ENCODE measurements at places on chromosomes 11 and 22. TPM values are rescaled to one million over a fixed set of nuclear protein-coding genes. Genes with fewer than 3 reads are reported as not detected.

The C11orf65 gene
- total RNA-seq = 3.7 TPM

GRCh38 chr11:8717544-8717875 is 34.9 kb downstream of the RPL27A start:
- no peak for DNase-seq
- no peak overlapping the region for H3K4me3 ChIP-seq
- H3K27ac ChIP-seq = peak overlapping the region; percentile 87
- H3K36me3 ChIP-seq = no peaks in the 10 kb centered on the region

- no peak for DNase-seq
- no peak overlapping the region for H3K27ac ChIP-seq
- H3K4me1 ChIP-seq = no peaks in the 10 kb centered on the region
- no peaks in the 10 kb centered on the region for H3K36me3 ChIP-seq
- no peak overlapping the region for H3K4me3 ChIP-seq
- H3K27me3 ChIP-seq = no peaks in the 10 kb centered on the region
These were observed 30.6 kb downstream of the SCGB1A1 start for GRCh38 chr11:62449451-62449851.

The NTM gene
- 3.7 TPM for total RNA-seq

GRCh38 chr11:95570845-95571244 is 218.7 kb downstream of the FAM76B start:
- H3K36me3 ChIP-seq = no peaks in the 10 kb centered on the region
- H3K27ac ChIP-seq = no peak overlapping the region
- no peak for DNase-seq
- no peaks in the 10 kb centered on the region for H3K27me3 ChIP-seq
- H3K4me3 ChIP-seq = no peak overlapping the region
- H3K4me1 ChIP-seq = peaks cover 54% of the 10 kb centered on the region

DNA sequence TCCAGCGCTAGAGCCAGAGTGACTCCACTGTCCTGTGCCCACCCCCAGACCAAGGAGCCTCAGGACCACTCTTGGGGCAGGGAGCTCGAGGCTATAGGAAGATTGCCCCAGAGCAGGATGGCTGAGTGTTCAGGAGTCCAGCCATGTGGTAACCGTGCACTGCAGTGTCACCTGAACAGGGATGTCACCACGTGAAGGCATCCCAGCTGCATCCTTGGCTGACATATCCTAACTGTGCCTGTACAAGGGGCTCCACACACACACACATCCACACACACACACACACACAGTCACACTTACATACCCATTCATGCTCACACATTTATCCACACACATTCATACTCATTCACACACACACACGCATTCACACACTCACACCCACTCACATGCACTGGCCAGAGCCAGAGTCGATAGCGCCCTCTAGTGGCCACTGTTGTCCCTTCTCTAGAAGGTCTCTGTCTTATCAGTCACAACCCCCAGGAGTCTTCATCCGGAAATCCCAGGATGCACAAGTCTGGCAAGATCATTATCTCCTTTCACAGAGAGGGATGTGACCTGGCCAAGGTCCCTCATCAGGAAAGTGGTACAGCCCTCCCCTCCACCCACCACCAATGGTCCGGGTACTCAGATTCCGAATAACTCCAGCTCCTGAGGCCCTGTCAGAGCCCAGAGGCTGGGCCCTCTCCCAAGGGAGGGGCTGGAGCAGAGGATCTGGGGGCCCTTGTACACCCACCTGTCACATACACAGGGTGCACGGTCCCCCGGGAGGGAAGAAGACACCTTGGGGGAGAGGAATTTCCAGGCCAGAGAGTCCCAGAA is 55.1 kb downstream of the IGLL5 start:
- DNase-seq = peak; percentile 3
- H3K36me3 ChIP-seq = no peaks in the 10 kb centered on the region
- H3K27ac ChIP-seq = no peak overlapping the region
- no peaks in the 10 kb centered on the region for H3K27me3 ChIP-seq

DNA sequence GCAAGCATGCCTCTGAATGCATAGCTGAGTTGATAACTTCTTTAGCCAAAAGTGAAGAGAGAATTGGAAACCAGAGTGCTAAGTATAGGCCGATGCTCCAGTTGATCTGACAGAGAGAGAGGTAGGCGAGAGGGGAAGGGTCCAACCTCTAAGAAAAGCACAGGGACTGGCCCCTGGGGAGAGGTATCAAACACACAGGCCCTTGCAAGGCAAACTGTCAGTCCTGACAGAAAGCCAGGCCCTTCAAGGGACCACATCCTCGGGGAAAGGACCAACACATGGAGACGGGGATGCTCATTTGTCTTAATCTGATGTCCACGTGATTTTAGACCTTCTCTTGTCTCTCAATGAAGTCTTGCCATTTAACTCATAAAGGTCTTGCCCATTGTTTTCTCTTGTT is 43.9 kb upstream of the SPATA19 start:
- DNase-seq = no peak
- no peaks in the 10 kb centered on the region for H3K27me3 ChIP-seq
- H3K36me3 ChIP-seq = no peaks in the 10 kb centered on the region
- no peak overlapping the region for H3K4me3 ChIP-seq
- no peak overlapping the region for H3K27ac ChIP-seq
- no peaks in the 10 kb centered on the region for H3K4me1 ChIP-seq

DNA sequence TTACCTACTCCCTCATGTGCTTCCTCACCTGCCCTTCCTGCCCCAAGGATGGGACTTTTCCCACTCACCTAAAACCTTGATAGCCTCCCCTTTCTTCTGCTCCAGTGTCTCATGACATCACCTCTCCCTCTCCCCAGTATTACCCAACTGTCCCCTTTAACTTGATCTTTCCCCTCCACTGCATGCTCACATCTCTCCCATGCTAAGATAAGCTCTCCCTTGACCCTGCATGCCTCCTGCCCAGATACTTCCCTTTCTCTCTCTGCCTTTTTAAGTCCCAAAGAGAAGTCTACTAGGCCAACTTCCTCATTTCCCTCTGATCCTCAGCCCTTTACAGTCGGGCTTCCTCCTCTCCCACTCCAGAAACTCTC is 14.8 kb downstream of the CD3E start:
- H3K36me3 ChIP-seq = no peaks in the 10 kb centered on the region
- H3K4me1 ChIP-seq = peaks cover 22% of the 10 kb centered on the region
- DNase-seq = no peak
- no peaks in the 10 kb centered on the region for H3K27me3 ChIP-seq
- no peak overlapping the region for H3K27ac ChIP-seq

DNA sequence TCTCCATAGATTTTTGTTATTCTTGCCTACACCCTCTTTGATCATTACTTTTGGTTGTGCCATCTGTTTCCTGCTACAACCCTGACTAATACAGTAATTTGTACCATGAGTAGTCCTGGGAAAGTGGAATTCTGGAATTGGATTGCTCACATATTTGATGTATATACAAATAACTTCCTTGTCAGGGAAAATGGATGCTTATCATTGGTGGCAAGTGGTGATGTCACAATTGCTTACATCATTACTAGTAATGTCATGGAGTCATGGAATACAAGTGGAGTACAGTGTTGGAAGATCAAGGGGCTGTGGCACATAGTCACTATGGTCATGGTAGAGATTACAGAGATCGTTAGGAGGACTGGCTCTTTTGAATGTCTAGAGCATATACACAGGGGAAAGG is 24.4 kb downstream of the AASDHPPT start:
- DNase-seq = no peak
- H3K27me3 ChIP-seq = no peaks in the 10 kb centered on the region
- no peak overlapping the region for H3K27ac ChIP-seq
- H3K36me3 ChIP-seq = no peaks in the 10 kb centered on the region

The PGA4 gene
- 2.2 TPM for total RNA-seq

DNA sequence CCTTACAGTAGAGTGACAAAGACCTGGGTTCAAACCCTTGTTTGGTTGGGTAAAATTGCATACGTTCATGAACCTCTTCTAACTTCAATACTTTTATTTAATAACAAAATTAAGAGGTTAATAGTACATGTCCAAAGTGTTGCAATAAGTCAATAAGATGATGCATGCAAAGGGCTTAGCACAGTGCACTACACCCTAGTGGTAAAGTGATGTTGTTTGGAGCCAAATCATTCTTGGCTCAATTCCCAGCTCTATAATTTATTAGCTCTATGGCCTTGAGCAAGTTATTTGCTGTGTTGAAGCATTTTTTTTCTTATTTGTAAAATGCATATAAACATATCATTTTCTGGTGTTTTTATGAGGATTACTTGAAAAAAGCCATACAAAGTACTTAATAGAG is 945.3 kb downstream of the LRRC4C start:
- no peak overlapping the region for H3K27ac ChIP-seq
- DNase-seq = no peak
- H3K4me3 ChIP-seq = no peak overlapping the region
- H3K36me3 ChIP-seq = no peaks in the 10 kb centered on the region

The FOLR2 gene
- 60.9 TPM for total RNA-seq

The GLYAT gene
- total RNA-seq = 1.7 TPM

The ADM gene
- total RNA-seq = 420 TPM

- no peak overlapping the region for H3K27ac ChIP-seq
- no peak overlapping the region for H3K4me3 ChIP-seq
- H3K4me1 ChIP-seq = no peaks in the 10 kb centered on the region
- peaks cover 55% of the 10 kb centered on the region for H3K27me3 ChIP-seq
These were observed 193.6 kb downstream of the BUD13 start for GRCh38 chr11:116579031-116579653.

DNA sequence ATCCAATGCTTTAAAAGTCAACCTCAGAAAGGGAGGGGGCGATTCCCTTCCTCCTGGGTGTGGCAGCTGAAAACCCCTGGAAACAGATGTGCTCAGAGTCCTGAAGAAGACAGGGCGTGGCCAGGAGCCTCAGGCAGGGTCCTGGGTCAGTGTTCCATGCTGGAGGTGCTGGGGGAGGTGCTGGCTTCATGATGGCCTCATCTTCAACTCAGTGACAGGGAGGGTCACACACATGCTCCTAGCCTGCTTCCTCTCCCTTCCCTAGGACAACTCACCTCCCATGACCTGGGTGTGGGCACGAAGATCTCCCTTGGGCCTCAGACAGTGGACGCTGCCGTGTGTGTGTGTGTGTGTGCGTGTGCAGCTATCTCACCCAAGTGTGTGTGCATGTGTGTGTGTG is 245.6 kb upstream of the B3GAT1 start:
- no peaks in the 10 kb centered on the region for H3K4me1 ChIP-seq
- no peaks in the 10 kb centered on the region for H3K36me3 ChIP-seq
- no peaks in the 10 kb centered on the region for H3K27me3 ChIP-seq
- no peak overlapping the region for H3K27ac ChIP-seq

GRCh38 chr11:126328444-126328843 is 24.6 kb downstream of the DCPS start:
- H3K36me3 ChIP-seq = no peaks in the 10 kb centered on the region
- no peak for DNase-seq
- peaks cover 14% of the 10 kb centered on the region for H3K4me1 ChIP-seq
- H3K4me3 ChIP-seq = no peak overlapping the region
- no peaks in the 10 kb centered on the region for H3K27me3 ChIP-seq

- H3K27ac ChIP-seq = no peak overlapping the region
- no peak for DNase-seq
- no peaks in the 10 kb centered on the region for H3K36me3 ChIP-seq
- H3K4me3 ChIP-seq = no peak overlapping the region
These were observed 16.0 kb upstream of the EFCAB6 start for GRCh38 chr22:43827926-43828724.

DNA sequence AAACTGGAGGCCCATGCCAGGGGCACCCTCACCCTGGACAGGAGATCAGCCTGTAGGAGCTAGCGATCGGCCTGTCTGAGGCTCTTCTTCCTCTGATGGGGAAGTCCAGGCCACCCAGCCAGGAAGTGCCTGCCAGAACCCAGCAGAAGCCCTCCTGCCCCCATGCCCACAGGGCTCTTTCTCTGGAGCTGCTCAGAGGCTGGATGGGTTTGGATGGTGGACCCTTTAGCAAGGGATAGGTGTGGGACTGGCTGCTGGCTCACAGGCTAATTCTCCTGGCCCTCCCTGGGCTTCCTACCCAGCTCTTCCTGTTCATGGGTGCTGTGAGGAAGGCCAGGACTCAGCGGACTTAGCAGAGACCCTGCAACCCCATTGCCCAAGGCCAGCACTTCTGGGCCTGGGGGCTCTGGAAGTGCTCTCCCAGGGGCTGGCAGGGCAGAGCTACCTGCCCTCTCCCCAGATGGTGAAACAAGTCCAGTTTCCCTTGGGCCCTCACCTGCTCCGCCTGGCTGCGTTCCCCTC is 7.6 kb downstream of the FXYD2 start:
- no peak overlapping the region for H3K4me3 ChIP-seq
- H3K4me1 ChIP-seq = peaks cover 18% of the 10 kb centered on the region
- no peak for DNase-seq
- H3K27ac ChIP-seq = no peak overlapping the region
- H3K36me3 ChIP-seq = no peaks in the 10 kb centered on the region
- H3K27me3 ChIP-seq = no peaks in the 10 kb centered on the region

All from tibial nerve (tissue), 4 donors.